ENCODE measurements at places on chromosomes 1 and 21.

- no peak for DNase-seq
Measured at GRCh38 chr1:184457500-184457899, 70.7 kb downstream of the C1orf21 start.

DNA sequence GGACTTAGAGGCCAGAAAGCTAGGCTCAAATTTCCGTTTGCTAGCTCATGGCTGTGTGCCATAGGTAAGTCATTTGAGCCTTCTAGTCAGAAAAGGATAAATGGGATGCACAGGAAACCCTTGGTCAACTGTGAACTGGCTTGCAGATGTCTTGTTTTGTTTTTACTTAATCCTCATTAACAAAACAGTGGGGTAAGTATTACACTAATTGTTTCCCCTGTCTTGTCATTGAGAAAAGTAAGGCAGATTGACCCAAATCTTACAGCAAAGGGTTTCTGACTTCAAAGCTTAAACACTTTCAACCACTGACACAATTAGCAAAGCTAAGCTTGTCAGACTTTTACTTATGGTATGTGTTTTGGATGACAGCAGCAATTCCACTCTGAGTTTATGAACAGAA, 291.3 kb downstream of the NTNG1 start:
- no peak for DNase-seq

DNA sequence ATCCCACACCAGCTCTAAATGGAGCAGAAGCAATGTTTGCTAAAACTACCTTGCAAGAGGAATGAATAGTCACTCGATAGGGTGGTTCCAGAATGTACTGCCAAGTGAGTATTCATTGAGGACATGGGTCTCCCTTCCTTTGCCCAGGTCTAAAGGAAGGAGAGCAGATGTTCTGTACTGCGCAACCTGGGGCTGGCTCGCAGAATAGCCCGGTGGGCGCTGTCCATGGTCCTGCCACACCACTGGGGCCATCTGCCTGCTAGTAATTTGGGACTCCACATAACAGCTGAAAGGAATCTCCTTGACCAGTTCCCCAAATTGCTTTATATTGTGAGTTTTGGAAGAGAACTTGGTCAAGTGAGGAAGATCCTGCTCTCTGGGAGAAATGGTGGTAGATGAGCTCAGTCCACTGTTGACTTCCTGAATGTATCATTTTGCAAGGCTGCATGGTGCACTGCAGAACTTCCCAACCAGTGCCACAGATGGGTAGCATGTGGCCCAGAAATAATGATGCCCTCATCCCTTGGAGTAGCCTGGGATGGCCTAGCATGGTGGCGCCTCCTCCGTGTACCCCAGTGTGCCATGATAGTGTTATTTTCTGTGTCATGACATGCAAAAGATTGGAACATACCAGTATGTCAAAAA, 5.7 kb downstream of the SLC6A17 start:
- DNase-seq: no peak

DNA sequence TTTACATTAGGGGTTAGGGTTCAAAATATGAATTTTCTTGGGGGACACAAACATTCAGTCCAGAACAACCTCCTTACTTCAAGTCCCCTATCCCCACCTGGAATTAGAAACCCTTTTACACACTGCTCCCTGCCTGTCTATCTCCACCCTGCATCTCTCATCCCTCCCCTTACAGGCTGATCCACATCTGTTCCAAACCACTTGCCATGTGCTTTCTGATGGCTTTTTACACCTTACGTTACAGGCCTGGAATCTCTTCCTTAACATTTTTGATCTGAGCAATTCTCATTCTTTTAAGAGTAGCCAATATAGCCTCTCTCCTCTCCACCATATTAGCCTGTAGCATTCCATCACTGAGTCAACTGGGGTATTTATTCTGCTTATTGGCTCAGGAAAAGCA, 122.0 kb downstream of the PTBP2 start:
- no peak for DNase-seq

- DNase-seq: peak; percentile 93
Measured at GRCh38 chr1:156090840-156091188, 8.5 kb upstream of the MEX3A start.

GRCh38 chr1:31855038-31855845, 39.4 kb upstream of the SPOCD1 start:
- DNase-seq: no peak

- no peak for DNase-seq
Measured at GRCh38 chr1:228013935-228014930, 7.4 kb downstream of the WNT3A start.

DNA sequence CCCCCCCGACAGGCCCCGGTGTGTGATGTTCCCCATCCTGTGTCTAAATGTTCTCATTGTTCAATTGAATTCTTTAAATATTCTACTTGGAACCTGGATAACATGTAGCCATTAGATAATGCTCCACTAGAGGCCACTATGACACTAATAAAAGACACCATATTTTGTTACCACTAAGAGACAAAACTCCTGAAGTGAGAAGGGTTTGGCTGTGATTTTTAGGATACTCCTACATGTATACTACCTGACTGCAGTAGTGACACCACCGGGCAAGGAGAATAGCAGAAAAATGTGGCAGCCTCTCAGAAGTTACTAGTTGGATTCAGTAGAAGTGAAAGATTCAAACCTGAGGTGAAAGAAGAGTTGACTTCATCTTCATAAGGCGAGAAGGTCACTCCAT, 36.0 kb downstream of the F5 start:
- peak; percentile 8 for DNase-seq

GRCh38 chr1:41048540-41048939, 27.0 kb upstream of the SLFNL1 start:
- DNase-seq: no peak

DNA sequence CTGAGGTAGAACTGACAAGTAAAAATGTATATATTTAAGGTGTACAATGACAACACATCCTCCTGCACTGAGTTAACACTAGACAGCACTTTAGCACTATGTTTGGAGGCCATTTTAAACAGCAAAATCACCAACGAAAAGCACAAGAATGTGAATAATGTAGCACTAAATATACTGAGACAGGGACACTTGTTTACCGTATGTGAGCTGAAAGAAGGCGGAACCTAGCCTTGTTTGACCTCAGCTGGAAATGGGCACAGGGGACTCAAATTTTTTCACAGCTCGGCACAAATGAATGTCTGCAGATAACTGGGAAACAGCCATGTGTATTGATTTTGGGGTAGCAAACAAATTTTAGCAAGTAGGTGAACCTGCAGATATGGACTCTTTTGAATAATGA, 18.0 kb upstream of the ATG4C start:
- no peak for DNase-seq

GRCh38 chr1:107531065-107531908, 390.4 kb downstream of the NTNG1 start:
- no peak for DNase-seq

DNA sequence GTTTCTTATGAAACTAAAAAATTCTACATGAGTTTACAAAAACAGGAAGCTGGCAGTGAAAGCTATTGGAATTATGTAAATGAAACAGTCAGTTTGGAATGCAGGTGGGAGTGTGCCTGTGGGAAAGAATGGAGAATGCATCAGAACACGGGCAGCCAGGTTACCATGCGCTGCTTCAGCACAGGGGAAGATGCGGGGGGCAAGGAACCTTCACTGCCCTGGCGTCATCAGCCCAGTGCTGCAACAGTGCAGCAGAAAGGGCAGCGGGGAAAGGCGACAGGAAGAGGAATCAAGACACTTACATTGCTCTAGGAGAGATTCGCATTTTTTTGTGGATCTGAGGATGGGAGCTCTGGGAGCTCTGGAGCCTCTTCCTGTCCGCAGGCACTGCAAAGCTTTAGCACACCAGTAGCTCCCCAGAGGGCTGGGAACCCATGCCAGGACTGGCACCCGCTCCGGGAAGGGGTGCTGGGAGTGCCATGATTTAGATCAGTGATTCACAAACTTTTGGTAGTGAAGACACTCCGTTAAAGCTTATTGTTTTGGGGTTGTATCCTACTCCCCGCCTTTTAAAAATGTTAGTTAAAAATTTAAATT, 64.1 kb upstream of the WDR26 start:
- no peak for DNase-seq

DNA sequence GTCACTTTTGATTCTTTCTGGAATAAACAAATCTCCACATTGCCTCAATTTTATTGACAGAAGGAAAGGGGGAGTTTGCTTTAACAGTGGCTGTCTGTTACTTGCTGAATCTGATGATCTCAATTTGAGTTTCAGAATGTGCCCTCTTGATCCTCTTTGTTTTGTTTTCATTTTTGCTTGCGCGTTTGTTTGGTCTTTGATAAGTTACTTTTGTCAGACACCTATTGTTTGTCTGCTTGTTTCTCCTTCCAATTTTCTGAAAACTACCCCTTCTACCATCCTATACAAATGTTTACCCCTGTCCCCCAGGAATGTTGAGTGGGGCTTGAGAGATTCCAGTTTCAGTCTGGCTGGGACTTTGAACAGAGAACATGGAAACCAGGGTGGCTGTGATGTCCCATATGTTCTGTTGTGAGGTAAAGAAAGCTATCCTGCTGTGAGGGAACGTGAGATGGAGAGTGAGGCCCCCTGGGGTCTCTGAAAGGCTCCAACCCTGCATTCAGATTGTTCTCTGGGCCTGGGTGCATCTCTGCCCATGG, 11.8 kb upstream of the XCL2 start:
- no peak for DNase-seq

- DNase-seq: no peak
Measured at GRCh38 chr1:110265186-110265585, 55.1 kb downstream of the KCNC4 start.

GRCh38 chr1:206001476-206001888, 1.7 kb downstream of the RAB7B start:
- no peak for DNase-seq

- peak; percentile 54 for DNase-seq
Measured at GRCh38 chr1:203304391-203304918, 864 bp upstream of the BTG2 start.

- DNase-seq: no peak
Measured at GRCh38 chr1:10639775-10640578, 156.5 kb downstream of the CASZ1 start.

DNA sequence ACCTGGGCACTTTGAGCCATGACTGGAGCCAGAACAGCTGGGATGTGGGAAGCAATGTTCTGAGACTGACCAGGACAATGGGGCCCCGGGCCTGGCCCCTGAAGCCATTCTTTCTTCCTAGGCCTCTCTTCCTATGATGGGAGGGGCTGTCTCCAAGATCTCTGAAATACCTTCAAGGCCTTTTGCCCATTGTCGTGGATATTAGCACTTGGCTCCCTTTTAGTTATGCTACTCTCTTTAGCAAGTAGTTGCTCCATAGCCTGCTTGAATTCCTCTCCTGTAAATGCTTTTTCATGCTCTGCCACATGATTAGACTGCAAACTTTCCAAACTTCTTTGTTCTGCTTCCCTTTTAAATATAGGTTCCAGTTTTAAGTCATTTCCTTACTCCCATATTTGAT, 262.9 kb upstream of the CACYBP start:
- no peak for DNase-seq

DNA sequence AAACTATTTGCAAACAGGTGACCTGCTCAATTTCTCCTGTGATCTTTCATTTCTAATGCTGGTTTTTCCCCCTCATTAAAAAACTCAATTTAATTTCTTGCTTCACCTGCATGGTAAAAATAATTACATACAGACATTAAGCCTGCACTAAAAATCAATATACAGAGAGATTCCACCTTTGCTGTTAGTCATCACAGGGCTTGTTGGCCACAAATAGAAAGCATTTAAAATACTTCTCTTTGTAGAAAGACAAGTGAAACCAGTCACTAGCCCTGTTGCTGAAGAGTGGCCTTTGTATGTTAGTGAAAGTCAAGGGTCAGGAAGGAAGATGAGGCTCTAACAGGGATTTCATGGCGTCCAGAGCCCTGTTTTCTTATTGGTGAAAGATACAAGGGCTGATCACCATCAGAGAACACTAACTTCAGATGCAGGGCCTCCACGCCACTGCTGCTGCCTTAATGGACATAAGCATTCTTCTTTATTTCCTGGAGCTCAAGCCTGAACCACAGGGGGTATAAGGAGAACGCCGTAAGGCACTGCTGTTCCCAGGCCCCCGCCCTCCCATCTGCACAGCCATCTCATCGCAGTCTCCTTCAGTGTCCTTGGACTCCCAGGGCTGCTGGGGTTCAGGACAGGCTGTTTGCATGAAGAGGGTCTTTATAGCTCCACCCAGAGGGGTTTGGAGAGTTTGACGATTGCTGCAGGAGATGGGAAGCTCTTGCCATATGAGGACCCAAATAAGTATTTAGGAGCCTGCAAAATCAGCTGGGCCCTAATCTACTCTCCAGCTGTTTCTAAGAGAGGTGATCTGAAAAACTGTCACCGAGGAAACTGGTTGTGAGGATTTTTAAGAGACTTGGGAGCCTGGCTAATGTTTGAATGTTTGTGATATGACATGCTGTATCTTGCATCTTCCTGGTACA, 117.3 kb upstream of the IRF2BP2 start:
- no peak for DNase-seq

DNA sequence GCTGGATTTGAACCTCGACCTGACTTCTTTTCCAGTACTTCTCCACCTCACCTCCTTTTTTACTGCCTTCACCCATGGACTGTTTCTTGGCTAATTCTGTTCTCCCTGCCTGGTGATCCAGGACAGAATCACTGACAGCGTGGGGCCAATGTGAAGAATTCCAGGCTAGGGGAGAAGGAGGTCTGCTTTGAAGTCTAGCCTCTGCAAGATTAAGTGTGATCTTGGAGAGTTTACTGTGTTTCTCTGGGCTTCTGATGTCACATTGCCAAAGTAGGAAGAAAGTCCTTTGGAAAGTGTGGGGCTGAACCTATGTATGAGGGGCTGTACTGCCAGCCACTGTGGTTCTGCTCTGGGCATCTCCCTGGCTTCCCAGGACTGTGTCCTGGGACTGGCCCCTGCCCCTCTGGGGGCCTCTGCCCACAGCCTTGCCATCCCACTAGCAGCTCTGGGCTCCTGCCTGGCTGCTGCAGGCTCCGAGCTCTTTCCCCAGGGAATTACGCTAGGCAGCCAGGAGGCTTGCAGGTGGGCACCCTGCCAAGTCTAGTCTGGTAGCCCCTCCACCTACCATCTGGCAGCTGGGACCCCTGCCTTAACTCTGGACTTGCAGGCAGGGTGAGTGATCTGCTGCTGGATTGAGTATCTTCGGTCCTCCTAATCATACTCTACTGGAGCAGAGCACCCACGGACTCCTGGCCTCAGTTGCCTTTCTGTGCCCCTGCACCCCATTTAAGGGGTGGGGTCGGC, 52.2 kb downstream of the YARS1 start:
- DNase-seq: no peak

DNA sequence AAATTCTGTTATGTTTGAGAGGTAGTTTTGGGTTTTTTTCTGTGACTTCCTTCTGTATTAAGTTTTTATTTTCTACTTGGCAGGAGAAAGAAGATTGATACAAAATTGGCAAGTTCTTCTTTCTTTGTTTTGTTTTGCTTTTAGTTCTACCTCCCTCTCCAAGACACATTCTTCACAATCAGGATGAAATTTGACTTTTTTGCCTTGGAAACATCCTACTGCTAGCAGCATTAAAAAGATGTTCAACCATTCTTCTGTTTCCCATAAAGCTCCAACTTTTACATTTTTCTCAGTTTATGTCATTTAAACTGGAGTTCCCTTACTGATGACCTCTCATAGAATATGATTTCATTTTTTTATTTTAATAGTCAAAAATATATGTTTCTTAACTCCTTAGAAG, 234.8 kb downstream of the NCAM2 start:
- DNase-seq: no peak
